Smooth muscle cell of the umbilical artery (primary cell): ENCODE measurements at places on chromosomes 2 and 18. TPM values are rescaled to one million over a fixed set of nuclear protein-coding genes. Genes with fewer than 3 reads are reported as not detected.

RNF152 gene
- 11.9 and 26.0 TPM in 2 replicates for total RNA-seq

SERPINB12 gene
- total RNA-seq, result not detected in 2 replicates

IL36RN gene
- not detected in 2 replicates for total RNA-seq

ASXL2 gene
- total RNA-seq, result 6.8 and 18.2 TPM in 2 replicates

ASXL3 gene
- 1.2 and 1.3 TPM in 2 replicates for total RNA-seq

SLC14A1 gene
- total RNA-seq, result 30.9 and 135 TPM in 2 replicates

KCNG2 gene
- not detected in 2 replicates for total RNA-seq

MAP3K19 gene
- total RNA-seq, result not detected in 2 replicates

IL36B gene
- total RNA-seq, result not detected in 2 replicates

IL37 gene
- not detected in 2 replicates for total RNA-seq

CAPN14 gene
- total RNA-seq, result under 0.01 and 0.14 TPM in 2 replicates

NPPC gene
- total RNA-seq, result not detected in 2 replicates

REG1B gene
- not detected in 2 replicates for total RNA-seq

TFPI gene
- total RNA-seq, result 108 and 310 TPM in 2 replicates

POTEI gene
- not detected in 2 replicates for total RNA-seq

NYAP2 gene
- total RNA-seq, result not detected in 2 replicates

POTEC gene
- total RNA-seq, result not detected in 2 replicates

ACOXL gene
- total RNA-seq, result not detected in 2 replicates

COL3A1 gene
- total RNA-seq, result 4,191 and 14,422 TPM in 2 replicates

ADGRF3 gene
- 0.05 TPM in 1 of 2 replicates, not detected in the other for total RNA-seq

CKAP2L gene
- 2.1 and 15.4 TPM in 2 replicates for total RNA-seq

ZBTB14 gene
- total RNA-seq, result 10.2 and 11.0 TPM in 2 replicates

NEUROD1 gene
- not detected in 2 replicates for total RNA-seq

B3GNT7 gene
- total RNA-seq, result under 0.01 and 0.60 TPM in 2 replicates

ITSN2 gene
- total RNA-seq, result 19.9 and 29.1 TPM in 2 replicates

RAB10 gene
- 115 and 204 TPM in 2 replicates for total RNA-seq

RPRM gene
- total RNA-seq, result not detected in 2 replicates

REG3G gene
- total RNA-seq, result not detected in 2 replicates

SERPINB11 gene
- total RNA-seq, result not detected in 2 replicates

MC4R gene
- not detected in 2 replicates for total RNA-seq

AQP12B gene
- total RNA-seq, result not detected in 2 replicates

NGEF gene
- total RNA-seq, result 0.30 and 3.4 TPM in 2 replicates

CELF4 gene
- not detected in 2 replicates for total RNA-seq

MEX3C gene
- 43.1 and 60.0 TPM in 2 replicates for total RNA-seq

C2orf15 gene
- total RNA-seq, result 0.18 TPM in 1 of 2 replicates, not detected in the other

ING5 gene
- 19.9 and 24.8 TPM in 2 replicates for total RNA-seq

NLRC4 gene
- total RNA-seq, result not detected in 2 replicates

SCYGR4 gene
- not detected in 2 replicates for total RNA-seq

HTRA2 gene
- total RNA-seq, result 29.3 and 36.5 TPM in 2 replicates

CIB4 gene
- not detected in 2 replicates for total RNA-seq

CSRNP3 gene
- 2.7 and 3.9 TPM in 2 replicates for total RNA-seq

SP140 gene
- under 0.01 and 2.0 TPM in 2 replicates for total RNA-seq

LTBP1 gene
- 358 and 406 TPM in 2 replicates for total RNA-seq

CFC1 gene
- not detected in 2 replicates for total RNA-seq

CRYGC gene
- total RNA-seq, result not detected in 2 replicates

SRD5A2 gene
- not detected in 2 replicates for total RNA-seq

TRAPPC12 gene
- total RNA-seq, result 51.7 and 64.0 TPM in 2 replicates

SCN9A gene
- 22.9 and 57.8 TPM in 2 replicates for total RNA-seq

HAT1 gene
- total RNA-seq, result 28.8 and 43.5 TPM in 2 replicates

UGT1A5 gene
- not detected in 2 replicates for total RNA-seq

RESP18 gene
- total RNA-seq, result not detected in 2 replicates

SLC66A3 gene
- total RNA-seq, result 16.2 and 19.0 TPM in 2 replicates

SLC16A14 gene
- 0.37 and 0.59 TPM in 2 replicates for total RNA-seq

ZSWIM2 gene
- total RNA-seq, result not detected in 2 replicates
